Gastrocnemius medialis (tissue), 4 donors: ENCODE measurements at places on chromosomes 7 and 10.

GRCh38 chr7:12111422-12112405 lies 99.4 kb upstream of the TMEM106B start:
- peaks cover 8% of the 10 kb centered on the region for H3K27me3 ChIP-seq
- no peaks in the 10 kb centered on the region for H3K36me3 ChIP-seq
- no peak for DNase-seq
- H3K4me3 ChIP-seq, result no peak overlapping the region
- no peak overlapping the region for H3K27ac ChIP-seq

DNA sequence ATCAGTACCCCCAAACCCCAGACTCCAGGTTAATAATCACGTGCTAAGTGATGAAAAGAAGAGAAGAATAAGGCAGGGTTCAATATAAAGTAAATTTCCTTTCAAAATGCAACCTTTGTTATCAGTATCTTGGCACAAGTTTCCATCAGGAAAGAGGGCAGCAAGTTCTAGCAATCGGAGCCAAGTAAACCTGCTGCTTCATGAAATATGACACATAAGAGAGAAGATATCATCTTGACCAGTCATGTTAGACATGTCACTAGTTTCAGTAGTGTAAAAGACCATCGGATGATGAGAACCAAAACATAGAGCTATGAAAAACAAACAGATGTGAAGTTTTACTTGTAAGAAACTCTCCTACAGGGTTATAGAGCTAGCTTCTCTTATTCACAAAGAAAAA lies 44.0 kb downstream of the AASS start:
- H3K4me1 ChIP-seq, result no peaks in the 10 kb centered on the region
- H3K36me3 ChIP-seq, result peaks cover 36% of the 10 kb centered on the region
- H3K27me3 ChIP-seq, result no peaks in the 10 kb centered on the region
- no peak overlapping the region for H3K27ac ChIP-seq
- DNase-seq, result no peak

DNA sequence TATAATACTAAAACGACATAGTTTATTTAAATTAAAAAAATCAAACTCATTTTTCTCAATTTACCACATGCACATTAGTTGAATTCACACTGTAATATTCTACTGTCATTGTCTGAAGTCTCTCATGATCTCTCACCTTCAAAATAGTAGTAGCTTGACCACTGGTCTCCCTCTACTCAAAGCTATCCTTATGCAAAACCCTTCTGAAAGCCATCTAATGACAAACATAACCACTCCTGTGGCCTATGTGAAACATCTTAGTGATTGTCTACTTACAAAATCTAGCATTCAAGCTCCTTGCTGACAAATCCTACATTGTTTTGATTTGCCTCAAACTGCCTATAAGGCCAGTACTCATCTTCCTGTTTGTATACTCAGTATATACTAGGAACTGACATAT lies 606.0 kb upstream of the GHITM start:
- H3K4me1 ChIP-seq, result no peaks in the 10 kb centered on the region
- DNase-seq, result no peak
- no peak overlapping the region for H3K27ac ChIP-seq
- no peak overlapping the region for H3K4me3 ChIP-seq
- H3K36me3 ChIP-seq, result no peaks in the 10 kb centered on the region
- no peaks in the 10 kb centered on the region for H3K27me3 ChIP-seq

GRCh38 chr7:158263110-158263963 lies 324.3 kb downstream of the PTPRN2 start:
- DNase-seq, result no peak
- H3K27me3 ChIP-seq, result no peaks in the 10 kb centered on the region
- H3K27ac ChIP-seq, result no peak overlapping the region
- H3K4me1 ChIP-seq, result no peaks in the 10 kb centered on the region
- H3K36me3 ChIP-seq, result no peaks in the 10 kb centered on the region

GRCh38 chr10:115402699-115403098 lies 309.5 kb downstream of the ATRNL1 start:
- no peak overlapping the region for H3K27ac ChIP-seq
- no peak overlapping the region for H3K4me3 ChIP-seq
- no peaks in the 10 kb centered on the region for H3K36me3 ChIP-seq
- H3K27me3 ChIP-seq, result no peaks in the 10 kb centered on the region
- no peaks in the 10 kb centered on the region for H3K4me1 ChIP-seq

DNA sequence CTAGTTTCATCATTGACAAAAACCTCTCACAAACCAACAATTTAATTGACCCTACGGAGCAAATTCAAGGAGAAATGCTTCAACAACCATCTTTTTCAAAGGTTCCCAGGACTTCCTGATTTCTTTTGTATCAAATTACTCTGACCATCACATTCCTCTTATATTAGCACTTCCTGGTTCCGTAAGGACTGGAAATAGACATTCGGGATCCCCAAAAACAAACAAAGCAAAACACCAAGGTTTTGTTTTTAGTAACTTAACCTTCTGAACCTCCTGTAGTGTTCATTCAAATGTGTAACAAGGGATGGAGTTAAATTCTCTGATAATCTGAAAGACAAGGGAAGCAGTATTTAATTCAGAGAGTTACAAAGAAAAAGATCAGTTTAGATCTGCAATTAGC lies 387.6 kb upstream of the NRP1 start:
- H3K36me3 ChIP-seq, result no peaks in the 10 kb centered on the region
- no peak for DNase-seq
- no peak overlapping the region for H3K4me3 ChIP-seq
- H3K27me3 ChIP-seq, result no peaks in the 10 kb centered on the region
- H3K4me1 ChIP-seq, result no peaks in the 10 kb centered on the region
- H3K27ac ChIP-seq, result no peak overlapping the region
